ENCODE measurements at places on chromosomes 1 and 21.
A peak's percentile ranks its signal among the peaks of the same experiment; 100 is the strongest.

DNA sequence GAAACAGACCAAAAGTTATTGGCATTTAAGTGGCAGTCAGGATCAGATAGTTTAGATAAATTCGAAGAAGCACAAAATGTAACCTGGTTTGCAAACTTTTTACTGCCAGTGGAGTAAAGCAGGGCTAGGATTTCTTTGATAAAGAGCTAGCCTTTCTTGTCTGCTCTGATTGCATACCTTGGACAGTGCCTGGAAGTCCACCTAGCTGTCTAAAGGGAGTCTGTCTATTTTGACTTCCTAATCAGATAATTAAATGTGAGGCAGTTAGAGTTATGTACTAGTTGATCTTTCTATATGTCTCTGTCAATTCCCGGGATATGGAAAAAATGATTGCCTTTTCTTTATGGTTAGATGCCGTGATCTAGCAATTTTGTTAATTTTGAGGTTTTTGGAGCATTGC is 4.1 kb downstream of the GPSM2 start:
- no peak for DNase-seq

- no peak for DNase-seq
Observed at GRCh38 chr1:33056426-33056825, 19.7 kb upstream of the AK2 start.

DNA sequence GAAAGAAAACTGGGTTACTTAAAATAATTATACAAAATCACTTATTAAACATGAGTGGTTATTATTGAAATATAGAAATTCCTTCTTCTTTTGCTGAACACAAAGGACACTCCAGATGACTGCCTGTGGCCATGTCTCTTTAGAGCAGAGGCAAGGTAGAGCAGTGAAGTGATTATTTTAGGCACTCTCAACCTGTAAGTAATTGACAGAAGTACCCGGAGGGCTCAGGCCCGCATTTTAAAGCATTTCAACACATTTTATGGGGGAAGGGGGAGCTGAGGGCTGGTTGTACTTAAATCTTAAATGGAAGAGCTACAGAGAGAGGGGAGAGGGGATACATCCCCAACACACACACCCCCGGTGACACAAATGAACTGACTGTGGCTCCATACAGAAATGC is 10.2 kb downstream of the OSCP1 start:
- no peak for DNase-seq

DNA sequence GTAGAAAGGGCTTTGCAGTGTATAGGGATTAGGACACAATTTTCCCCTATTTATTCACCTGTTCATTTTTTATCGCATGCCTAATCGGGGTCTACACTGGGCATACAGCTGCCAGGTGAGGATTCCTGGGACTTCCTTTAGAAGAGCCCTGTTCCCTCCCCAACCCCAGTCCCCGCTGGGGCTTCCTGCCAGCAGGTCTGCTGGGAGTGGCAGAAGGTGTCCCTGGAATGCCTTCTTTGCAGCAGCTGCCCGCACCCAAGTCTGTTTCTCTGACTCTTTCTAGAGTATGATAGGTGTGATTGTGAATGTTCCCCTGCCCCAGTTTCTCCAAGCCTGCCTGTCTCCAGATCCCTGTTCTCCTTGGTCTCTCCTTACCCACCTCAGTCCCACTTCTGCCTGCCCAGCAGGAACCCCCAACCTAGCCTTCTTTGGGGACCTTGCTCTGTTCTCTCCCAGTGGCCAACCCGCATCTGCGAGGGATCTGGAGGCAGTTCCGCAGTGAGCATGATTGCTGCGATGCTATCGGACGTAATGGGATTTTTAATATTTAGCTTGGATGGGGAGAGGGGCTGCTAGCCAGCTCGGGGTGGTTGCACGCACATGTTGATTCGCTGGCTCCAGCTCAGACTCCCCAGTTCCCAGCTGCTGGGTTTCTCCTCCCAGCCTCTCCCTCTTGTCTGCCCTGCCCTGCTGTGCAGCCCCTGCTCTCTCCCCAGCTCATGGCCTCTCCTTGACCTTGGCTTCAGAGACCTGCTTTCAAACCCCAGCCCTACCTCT is 79.8 kb downstream of the EPHB2 start:
- no peak for DNase-seq

DNA sequence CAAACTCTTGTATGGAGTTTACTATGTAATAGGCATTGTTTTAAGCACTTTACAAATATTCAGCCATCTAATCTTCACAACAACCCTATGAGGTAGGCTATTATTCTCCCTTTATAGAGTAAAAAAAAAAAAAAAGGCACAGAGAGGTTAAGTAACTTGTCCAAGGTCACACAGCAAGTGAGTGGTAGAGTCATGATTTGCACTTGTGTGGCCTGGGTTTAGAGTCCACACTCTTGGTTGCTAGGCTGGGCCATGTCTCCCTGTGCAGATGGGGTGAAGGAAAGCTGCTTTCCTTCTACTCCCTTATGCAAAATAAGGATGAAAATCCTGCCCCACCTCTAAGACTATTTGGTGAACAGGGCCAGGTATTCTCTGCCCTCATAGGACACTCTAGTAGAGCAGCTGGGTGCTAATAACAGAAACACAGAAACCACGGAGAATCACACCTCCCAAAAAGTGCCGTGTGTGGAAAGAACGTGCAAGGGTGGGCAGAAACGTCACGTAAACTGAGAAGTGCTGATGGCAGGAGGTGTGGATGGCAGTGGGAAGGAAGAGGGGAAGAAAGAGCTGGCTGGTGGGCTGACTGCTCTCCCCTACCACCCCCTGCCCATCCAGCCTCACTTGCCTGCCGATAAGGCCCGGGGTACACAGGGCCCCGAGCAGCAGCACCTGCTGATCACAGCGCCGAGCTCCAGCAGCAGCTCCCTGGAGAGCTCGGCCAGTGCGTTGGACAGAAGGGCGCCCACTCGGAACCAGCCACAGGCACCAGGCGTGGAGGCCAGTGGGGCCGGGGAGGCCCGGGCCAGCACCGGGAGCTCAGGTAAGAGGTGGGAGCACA is 28.3 kb upstream of the VPS13D start:
- DNase-seq, result no peak

DNA sequence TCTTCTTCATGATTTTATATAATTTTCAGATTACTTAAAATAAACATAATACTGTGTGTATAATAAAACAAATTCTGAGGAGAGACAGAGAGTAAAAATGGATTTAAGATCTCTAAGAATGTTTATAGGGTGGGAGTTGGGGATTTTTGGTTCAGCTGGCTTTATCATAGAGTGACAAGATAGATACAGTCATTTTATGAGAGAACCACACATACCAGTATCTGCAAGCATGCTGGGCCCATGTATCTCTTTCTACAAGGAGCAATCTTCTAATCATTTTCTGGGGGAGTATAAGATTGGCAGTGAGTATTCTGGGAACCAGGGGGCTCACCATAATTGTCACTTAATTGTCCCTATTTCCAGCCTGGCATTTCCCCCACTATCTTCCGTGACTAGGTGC is 64.3 kb upstream of the DUSP10 start:
- DNase-seq, result no peak

DNA sequence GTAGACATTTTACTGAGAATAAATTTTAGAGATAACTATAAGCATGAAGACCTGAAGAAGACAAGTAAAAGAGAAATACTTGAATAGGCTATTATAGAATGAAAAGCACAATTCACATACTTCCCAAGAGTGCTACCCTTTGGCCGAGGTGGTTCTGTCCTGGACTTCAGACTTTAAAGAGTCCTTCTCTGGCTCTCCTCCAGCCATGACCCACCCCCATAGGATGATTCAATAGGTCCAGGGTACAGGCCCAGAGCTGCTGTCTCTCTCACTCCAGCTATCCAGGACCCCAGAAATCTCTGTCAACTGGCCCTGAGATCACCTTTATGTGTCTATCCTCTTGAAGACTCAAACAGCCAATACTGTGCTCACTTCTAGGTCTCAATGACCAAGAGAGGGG is 1.3 kb upstream of the SMCP start:
- no peak for DNase-seq

GRCh38 chr1:178537382-178538090 is 24.6 kb downstream of the TEX35 start:
- no peak for DNase-seq

- no peak for DNase-seq
Observed at GRCh38 chr21:36369064-36369685, 16.0 kb upstream of the CHAF1B start.

DNA sequence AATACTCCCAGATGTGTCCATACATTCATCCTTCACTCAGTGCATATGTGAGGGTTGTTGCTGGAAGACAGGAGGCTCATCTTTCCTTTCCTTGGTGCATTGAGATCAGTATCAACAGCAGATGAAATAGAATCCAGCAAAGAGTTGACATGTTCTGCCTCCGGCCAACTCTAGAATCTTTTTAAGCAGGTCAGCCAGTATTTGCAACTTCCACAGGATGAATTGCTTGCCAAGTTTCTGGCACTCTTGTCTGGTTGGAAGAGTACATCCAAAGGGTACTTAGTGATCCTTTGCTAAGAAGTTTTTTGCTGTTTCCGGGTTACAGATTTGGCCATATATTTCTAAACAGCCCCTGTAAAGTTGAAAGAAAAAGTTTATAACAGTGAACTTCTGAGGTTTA is 21.1 kb downstream of the SYNC start:
- no peak for DNase-seq

DNA sequence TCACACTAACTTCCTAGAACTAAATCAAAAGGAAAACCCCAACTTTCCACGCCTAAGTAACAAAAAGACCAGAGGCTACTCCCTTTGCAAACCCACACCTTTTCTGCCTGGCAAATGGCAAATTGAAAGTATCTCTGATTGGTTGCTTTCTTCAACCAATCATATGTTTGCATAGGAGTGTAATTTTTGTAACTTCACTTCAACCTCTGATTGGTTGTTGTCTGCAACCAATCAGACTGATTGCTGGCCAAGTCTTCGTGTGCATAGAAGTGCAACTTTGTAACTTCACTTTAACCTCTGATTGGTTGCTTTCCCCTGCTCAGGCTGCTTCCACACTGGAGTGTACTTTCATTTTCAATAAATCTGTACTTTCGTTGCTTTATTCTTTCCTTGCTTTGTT is 36.9 kb upstream of the PADI2 start:
- peak; percentile 36 for DNase-seq

DNA sequence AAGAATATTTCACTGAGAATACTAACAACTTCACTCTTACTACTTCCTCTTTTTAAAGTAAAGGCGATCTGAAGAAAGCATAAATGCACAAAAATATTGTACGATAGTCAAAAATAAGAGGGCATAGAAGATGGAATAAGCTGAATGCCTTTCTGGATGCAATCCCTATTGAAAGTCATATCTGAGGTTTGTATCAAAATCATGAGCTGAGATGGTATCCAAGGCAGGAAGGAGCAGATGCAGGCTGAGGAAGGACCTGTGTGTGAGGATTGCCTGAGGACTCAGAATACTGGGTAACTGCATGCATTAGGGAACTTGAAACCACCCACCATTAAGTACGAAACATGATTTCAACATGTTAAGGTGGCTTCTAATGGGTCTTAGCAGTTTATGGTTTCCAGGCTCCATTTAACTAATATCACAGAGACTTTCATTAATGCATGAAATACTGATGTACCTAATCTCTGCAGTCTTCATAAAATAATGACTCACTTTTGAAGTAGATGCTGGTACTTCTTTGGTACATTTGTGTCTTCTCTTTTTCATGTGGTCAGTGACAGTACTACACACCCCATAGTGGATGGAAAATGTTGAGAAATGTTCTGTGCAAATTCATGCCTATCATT is 29.6 kb upstream of the RGS1 start:
- DNase-seq, result no peak

GRCh38 chr1:52238474-52238873 is 96.6 kb downstream of the ZFYVE9 start:
- peak; percentile 79 for DNase-seq

GRCh38 chr1:237879195-237879594 is 11.5 kb downstream of the ZP4 start:
- peak; percentile 76 for DNase-seq

GRCh38 chr1:224957696-224958095 is 28.2 kb downstream of the DNAH14 start:
- DNase-seq, result no peak

DNA sequence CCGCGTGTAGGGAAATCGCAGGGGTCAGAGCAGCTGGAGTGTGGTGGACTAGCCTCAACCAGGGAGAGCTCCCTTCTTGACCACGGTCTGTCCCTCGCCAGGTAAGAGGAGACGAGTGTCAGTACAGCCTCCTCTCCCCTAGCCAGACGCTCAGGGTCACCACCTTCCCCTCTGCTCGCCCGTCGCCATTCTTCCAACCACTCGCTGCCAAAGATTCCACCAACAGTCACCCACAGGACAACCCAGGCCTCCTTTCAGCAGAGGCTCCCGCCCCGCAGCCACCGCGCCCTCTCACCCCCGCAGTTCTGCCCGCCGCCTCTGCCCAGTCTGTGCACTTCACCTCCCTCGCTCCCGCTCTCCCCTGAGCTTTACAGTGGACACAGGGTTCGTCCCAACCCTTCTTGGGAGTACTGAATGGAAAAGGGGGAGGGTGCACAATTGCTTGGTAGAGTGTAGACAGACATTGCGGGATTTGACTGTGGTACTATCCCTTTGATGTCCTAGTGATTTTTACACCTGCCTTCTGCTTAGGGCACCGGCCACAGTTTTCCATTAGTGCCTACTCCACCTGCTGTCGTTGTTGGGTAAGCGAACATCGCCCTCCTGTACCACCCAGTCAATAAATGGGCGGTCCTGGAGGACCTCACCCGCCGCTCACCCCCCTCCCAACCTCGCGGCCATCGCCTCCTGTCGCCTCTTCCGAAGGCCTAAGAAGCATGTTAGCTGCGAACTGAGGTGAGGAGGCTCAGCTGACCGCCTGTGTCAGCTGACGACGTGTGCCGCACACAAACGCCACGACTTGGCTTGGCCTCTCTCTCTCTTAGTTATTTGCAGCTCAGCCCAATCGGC is 9.2 kb upstream of the NBPF11 start:
- no peak for DNase-seq

DNA sequence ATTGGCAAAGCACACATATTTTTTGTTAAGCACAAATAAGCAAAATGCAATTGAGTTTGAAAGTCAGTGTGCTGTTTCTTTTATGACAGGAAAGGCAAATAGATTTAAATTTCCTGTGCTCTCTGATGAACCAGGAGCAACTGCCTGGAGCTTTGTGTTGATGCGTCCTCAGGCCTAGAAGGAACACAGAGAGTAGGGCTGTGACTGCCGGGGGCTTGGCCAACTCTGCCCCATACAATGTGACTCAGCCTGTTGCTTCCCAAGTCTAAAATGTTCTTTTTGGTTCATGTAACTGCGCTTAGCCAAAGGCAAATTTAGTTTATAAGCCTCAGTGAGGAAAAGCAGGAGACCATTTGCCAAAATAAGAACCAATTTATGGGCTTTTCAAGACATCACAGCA is 37.5 kb downstream of the TOR1AIP2 start:
- DNase-seq, result no peak
